NCI-H524 (cell line): ENCODE measurements at places on chromosomes 7 and 10.

DNA sequence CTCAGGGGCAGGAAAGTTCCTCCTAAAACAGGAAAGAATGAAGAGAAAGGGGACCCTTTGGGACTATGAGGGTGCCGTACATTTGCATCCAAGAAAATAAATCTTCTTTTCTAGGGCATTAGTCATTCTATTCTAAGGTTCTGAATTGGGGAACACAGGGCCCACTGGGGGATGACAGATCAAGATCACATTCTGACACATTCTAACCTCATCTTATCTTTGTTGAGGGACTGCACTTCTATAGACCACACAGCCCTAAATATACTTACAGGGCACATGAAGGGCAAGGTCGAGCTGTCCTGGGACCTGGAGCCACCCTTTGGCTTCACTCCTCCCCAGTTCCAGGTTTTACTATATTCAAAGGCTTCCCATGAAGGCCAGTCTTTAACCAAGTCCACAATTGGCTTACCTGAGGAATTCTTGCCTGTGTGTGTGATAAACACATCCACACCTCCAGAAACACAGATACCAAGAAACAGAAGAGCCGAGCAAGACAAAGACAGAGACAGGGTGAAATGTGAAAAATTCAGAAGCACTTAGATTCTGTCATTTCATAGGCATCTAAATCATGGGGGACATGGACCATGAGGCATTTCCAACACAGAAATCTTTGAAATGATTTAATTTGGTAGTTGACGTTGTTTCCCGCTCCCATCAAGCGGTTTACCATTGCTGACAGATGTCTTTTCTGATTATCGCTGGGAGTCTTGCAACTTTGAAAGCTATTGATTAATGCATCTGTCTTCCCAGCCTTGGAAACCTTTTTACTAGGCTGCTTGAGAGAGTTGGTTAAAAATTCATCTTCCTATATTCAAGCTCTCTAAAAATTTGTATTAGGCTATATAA lies 75.8 kb downstream of the CCDC71L start:
- no peak for DNase-seq

GRCh38 chr7:47905076-47905920 lies 43.0 kb downstream of the PKD1L1 start:
- no peak for DNase-seq

- no peak for DNase-seq
Measured at GRCh38 chr7:140058517-140058916, 4.2 kb downstream of the PARP12 start.

GRCh38 chr10:128230401-128230800 lies 104.2 kb upstream of the MKI67 start:
- no peak for DNase-seq

DNA sequence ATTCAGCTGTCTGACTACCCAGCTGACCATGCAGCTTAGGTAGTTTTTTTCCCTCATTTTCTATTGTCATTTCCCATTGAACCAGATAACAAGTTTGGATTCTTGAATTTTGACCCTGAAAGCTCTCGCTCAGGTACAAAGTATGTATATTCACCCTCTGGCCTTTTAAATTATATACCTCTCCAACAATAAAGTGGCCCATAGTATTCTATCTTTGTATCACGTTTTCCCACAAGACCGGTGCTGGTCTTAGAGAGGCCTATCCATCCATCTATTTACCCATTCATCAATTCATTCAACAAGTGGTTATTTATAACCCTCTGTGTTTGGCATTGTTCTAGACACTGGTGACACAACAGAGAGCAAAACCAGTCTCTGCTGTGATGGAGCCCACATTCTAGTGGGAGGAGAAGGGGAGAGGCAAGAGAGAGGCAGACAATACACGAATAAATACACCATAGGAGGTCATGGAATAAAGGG lies 35.2 kb upstream of the NPSR1 start:
- no peak for DNase-seq

GRCh38 chr7:45576249-45576929 lies 2.2 kb downstream of the ADCY1 start:
- DNase-seq, result peak; percentile 21

- DNase-seq, result peak; percentile 16
Measured at GRCh38 chr10:50604049-50604640, 19.6 kb downstream of the SGMS1 start.

- DNase-seq, result no peak
Measured at GRCh38 chr10:33571616-33572015, 237.1 kb upstream of the NRP1 start.

DNA sequence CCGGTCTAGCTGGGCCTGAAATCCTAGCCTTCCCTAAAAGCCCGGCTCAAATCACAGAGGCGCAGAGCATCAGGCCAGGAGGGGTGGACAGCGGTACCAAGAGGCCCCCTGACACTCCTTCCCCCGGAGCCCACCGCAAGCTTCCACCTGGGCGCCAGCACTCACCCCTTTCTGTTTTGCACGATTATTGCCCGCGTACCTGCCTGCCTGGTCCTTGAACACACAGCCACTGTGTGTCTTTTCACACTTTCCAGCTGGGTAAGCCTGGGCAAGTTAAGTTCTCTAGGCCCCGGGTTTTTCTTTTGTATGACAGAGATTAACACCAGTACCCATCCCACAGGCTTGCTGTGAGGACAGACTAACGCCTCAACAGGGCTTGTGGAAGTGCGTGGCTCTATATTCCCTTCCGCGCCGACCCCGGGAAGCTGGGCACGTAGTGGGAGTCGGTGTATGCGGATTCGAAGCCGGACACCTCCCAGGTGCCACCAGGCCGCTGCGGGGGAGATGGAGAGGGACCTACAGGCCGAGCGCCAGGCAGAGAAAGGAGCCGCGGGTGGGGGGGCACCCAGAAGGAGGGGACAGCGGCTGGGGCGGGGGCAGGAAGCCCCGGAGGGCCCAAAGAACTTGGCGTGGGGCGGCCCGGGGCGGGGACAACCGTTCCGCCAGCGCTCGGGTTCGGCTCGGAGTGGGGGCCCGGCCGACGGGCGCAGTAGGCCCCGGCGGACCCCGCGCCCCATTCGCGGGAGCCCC lies 792 bp downstream of the ZNF746 start:
- DNase-seq, result peak; percentile 26

GRCh38 chr10:21724020-21724589 lies 190.1 kb downstream of the MLLT10 start:
- DNase-seq, result no peak

DNA sequence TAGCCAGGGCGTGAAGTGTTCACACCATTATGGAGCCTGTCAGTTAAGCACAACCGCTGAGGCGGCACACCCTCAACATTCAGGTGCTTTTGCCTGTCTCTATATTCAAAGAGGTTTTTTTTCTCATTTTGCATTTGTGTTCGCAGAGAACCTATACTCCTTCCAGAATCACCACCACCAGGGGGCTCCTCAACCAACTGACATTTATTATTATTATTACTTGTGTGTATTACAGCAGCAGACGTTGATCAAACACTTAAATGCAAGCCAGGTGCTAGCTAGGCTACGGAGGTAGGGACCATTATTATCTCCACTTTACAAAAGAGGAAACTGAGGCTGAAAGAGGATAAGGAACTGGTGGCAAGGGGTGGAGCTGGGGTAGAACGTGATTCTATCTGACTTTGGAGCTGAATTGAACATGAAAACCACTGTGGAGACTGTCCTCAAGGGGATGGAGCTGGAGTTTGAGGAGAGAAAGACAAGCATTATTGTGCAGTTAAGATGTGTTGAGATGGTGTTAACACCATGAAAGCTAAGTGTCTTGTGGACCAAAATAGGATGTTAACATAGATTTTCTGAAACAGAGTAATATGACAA lies 133.8 kb upstream of the PLXNA4 start:
- DNase-seq, result no peak

GRCh38 chr7:143512488-143513340 lies 35.0 kb downstream of the TAS2R41 start:
- no peak for DNase-seq

DNA sequence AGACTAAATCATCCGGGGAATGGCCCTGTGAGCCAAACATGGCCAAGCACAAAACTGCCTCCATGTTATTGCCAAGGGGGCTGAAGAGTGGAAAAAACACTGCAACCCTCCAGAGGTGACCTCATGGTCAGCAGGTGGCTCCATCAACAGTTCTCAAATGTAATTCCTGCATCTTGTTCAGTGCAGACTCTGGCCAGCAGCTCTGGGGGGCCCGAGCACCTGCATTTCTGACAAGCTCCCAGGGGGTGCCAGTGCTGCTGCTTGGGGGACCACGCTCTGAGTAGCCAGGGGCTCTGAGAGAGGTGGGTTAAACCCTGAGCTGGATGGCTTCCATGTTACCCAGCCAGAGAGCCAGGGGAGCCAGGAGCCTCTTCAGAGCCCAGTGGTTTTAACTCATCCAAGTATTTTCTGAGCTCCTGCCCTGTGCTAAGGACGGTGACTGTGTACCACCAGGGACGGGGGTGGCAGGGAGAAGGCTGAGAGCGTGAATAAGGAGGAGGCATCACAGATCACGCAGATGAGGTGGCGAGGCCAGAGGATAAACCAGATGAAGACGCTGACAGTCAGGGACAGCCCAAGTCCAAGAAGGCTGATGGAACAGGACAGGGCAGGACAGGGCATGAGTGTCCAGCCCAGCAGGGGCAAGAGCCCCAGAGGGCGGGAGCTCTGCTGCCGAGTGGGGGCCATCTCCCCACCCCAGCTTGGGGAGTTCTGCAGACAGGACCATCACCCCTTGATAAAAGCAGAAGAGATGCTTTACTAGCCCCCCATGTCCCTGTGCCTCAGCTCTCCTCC lies 52.9 kb downstream of the CLEC2L start:
- DNase-seq, result no peak

GRCh38 chr7:115552766-115553165 lies 477.8 kb downstream of the TFEC start:
- DNase-seq, result peak; percentile 97

GRCh38 chr7:29090836-29091601 lies 55.3 kb downstream of the CPVL start:
- DNase-seq, result peak; percentile 33

GRCh38 chr10:49117376-49118070 lies 2.2 kb upstream of the VSTM4 start:
- no peak for DNase-seq

DNA sequence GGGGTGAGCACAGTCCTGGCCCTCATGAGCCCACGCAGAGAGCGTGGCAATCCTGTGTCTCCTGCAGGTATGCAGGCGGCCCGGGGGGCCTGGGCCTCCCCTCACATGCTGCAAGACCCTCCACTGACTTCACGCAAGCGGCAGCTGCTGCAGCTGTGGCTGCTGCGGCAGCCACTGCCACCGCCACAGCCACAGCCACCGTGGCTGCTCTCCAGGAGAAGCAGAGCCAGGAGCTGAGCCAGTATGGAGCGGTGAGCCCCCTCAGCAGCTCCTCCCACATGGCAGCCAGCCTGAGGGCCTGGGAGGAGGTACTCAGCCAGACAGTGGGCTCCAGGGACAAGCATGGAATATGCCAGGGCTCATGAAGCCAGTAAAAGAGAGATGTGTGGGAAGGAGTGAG lies 8.7 kb downstream of the ZMIZ2 start:
- DNase-seq, result no peak

DNA sequence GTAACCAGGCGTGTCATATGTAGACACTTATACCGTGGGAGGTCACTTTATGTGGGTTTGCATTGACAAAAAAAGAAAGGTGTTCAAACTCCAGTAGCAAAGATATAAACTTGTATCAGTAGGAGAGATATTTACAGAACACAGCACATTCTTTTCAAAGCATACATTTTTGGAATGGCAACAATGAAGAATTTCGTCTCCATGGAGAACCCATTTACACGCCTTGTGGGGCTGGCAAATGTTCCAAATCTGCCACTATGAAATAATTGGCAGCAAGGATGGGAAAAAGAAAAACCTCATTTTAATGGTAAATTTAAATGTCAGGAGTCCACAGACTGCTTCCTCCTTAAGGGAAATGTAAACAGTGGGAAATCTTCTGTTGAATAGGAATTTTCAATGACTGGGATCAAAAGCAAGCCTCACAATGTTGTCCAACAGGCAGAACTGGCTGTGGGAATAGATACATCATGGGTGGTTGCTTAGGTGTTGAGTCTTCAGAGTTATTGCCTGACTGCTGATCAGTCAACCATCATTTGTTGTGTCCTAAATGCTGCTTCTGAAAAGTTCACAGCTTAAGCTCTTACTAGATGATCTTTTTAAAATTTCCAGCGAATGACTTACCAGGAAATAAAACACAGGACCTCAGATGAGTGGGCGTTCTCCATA lies 256.6 kb upstream of the SEMA3C start:
- no peak for DNase-seq

DNA sequence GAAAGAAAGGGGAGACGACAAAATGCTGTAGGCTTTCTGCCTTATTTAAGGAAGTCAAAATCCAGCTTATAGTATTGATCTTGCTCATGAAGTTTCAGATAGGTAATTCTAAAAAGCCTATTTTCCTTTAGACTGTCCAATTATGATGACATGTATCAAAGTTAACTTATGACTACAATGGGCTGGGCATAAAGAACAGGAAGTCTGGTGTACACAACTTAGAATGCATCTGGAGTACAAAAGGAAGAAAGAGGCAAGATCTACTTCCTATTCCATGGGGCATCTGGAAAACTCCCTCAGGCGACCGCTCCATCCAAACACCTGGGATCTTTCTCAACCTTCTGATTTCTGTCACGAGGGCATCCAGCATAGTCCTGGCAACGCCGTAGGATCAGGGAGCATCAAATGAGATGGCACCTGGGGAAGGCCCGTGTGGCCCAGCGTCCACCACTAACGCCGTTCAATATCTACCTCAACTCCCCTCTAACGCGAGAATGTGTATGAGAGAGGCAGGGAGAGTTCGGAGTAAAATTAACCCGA lies 512 bp downstream of the FAM24B start:
- no peak for DNase-seq

DNA sequence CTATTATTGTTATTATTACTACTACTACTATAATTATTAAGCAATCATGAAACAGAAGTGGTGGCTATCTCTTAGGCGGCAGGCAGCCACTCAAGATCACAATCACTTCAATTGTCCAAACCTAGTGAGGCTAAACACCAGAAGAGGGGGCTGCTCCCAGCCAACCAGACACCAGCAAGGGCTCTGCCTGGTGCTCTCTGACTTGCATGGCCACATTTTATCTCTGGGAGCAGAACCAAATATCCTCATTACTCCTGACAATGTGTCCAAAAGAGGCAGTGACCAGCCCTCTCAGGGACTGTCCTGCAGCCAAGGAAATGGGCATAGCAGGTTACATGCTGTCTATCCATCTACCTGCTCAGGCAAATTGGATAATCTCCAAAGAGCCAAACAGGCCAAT lies 187.4 kb upstream of the PDE1C start:
- peak; percentile 66 for DNase-seq

GRCh38 chr10:85604884-85605283 lies 761.7 kb downstream of the GRID1 start:
- no peak for DNase-seq

DNA sequence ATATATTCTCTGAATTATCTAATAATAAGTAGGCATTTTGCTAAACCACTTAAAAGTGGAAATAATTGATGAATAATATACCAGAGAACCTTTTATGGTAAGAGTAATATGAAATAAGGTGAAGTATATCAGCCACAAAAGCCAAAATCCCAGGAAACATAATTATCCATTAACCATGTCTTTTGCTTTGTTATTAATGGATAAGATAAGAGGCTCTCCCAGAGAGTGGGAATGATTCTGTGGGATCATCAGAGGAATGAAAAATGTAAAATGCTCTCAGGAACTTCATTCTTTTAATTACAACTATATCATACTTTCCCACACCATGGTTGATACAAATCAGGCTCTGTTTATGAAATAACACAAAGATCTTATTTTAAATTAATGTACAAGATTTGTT lies 391.7 kb upstream of the FZD8 start:
- no peak for DNase-seq

GRCh38 chr10:114623661-114624294 lies 34.3 kb downstream of the ABLIM1 start:
- no peak for DNase-seq

- DNase-seq, result no peak
Measured at GRCh38 chr10:30999070-30999712, 32.5 kb downstream of the ZNF438 start.

- no peak for DNase-seq
Measured at GRCh38 chr7:5215313-5215712, 25.3 kb downstream of the WIPI2 start.
